ENCODE measurements at places on chromosomes 4 and X.

- no peak for DNase-seq
Observed at GRCh38 chr4:115259642-115260041, 146.2 kb upstream of the NDST4 start.

GRCh38 chr4:41418444-41418843 is 119.5 kb upstream of the LIMCH1 start:
- no peak for DNase-seq

- DNase-seq, result no peak
Observed at GRCh38 chrX:15916704-15917084, 62.1 kb upstream of the AP1S2 start.

DNA sequence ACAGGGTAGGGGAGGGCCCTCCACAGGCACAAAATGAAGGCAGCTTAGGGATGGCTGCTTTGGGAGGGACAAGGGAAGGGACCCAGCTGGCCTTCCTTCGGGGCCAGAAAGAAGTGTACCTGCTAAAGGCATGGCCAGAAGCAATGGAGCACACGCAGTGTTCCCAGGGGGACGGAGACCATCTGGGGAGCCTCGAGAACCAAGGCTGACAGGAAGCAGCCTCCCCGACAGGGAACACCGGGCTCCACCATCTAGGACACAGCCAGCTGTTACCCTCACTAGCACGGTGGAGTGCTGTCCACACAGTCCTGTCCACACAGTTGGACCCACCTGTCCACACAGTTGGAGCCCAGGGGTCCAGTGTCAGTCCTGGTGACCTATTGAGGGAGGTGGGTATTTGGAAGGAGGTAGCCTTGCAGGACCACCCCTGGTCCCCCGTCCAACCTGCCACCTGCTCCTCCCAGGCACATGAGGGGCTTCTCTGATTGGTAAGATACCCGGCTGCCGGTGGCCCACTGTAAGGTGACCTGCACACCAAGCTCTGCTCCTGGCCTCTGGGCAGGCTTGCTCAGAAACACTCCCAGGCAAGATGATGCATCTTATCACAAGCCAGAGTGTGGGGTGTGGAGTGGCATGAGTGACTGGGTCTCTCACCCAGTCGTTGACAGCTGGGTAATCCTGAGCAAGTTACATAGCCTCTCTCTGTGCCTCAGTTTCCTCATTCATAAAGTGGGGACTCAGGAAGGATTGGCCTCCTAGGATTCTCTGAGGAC is 20.5 kb upstream of the AFAP1 start:
- no peak for DNase-seq

- DNase-seq, result no peak
Observed at GRCh38 chr4:92791871-92792440, 488.2 kb downstream of the GRID2 start.

- DNase-seq, result no peak
Observed at GRCh38 chrX:119398587-119398973, 556 bp upstream of the SLC25A43 start.

- no peak for DNase-seq
Observed at GRCh38 chrX:130826249-130826648, 76.8 kb downstream of the ENOX2 start.

GRCh38 chrX:110008011-110008635 is 5.2 kb downstream of the TMEM164 start:
- DNase-seq, result no peak

- DNase-seq, result no peak
Observed at GRCh38 chr4:168892475-168892874, 117.6 kb downstream of the CBR4 start.

DNA sequence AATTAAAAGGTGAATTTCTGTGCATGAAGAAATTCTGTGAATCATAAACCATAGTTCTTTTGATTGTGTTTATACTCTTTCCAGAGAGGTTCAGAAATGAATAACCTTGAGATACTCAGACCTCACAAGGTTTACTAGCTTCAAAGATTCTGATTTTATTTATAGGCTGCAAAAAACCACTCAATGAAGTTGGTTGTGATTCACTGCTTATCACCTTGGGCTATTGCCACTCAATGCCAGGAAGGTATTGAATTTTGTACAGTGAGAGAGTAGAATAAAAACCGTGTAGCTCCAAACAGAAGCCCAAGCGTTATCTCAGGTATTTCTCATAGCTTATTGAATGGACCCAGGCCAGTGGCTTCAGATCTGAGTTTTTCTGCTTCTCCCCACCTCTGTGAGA is 118.7 kb downstream of the FHIP1A start:
- DNase-seq, result no peak

- no peak for DNase-seq
Observed at GRCh38 chr4:106371161-106371560, 2.6 kb upstream of the GIMD1 start.

GRCh38 chrX:136159611-136160025 is 12.3 kb downstream of the FHL1 start:
- DNase-seq, result no peak

GRCh38 chr4:8744083-8744805 is 127.4 kb downstream of the HMX1 start:
- DNase-seq, result no peak

DNA sequence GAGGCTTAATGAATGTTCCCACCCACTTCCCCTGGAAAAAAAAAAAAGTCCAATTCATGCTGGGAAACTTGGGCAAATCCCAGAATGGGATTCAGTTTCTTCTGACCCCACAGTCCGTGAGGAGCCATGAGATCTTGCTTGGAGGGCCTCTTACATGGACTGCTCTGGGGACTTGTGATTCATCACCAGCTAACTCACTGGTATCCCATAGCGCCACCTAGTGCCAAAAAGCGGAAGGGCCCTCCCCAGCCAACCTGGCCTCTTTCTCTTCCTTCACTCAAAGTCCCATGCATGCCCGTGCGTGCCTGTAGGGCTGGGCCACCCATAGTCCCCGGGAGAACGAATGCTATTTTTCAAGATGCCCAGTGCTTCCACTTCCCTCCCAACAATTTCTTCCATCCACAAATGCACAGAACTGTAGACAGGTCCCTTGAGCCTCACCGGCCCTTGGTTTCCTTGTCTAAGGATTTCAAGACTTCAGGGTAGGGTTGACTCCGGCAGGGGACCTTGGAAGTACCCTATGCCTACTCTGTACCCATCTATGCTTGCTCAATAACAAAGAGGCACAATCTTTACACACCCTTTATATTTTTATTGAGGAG is 5.1 kb downstream of the RTL5 start:
- peak; percentile 69 for DNase-seq

DNA sequence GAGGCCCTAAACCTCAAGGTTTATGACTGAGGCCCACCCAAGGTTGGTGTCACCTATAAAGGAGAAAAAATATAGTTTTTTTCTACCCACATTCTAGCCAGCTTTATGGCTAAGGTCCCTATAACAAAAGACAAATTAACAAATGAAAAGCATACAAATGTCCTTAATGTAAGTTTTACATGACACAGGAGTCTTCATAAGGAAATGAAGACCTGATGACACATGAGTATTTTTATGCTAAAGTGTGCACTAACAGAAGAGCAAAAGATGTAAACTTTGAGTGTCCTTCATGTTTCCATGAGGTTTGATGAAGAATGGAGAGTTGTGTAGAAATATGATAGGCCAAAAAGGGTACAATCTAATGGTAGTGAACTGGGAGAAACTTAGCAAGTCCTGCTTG is 114.7 kb upstream of the INTU start:
- DNase-seq, result no peak

- no peak for DNase-seq
Observed at GRCh38 chr4:2878346-2878745, 34.7 kb downstream of the ADD1 start.

DNA sequence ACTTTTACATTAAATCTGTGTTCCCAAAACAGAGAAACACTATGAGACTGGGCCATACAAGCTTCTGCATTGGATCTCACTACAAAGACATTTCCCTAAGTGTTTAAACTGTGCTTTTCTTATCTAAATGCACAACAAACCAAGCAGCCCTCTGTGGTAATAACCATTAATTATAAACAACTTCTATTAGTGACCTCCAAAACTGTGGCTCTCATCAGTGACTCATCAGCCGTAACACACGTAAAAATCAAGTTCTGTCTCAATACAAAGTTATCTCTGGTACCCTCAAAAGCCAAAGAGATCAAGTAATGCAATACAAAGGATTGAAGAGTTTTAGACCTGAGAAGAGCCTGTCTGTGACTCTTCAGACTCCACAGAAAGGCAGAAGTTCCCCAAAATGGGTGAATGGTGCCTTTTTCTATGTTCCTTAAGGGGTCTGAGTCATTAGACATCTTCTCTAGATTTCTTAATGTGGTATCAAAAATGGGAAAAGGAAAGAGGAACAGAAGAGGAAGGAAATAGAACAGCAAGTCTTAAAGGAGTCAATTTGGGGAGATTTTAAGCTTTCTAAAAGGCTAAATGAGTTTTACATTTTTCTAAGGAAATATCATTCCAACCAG is 189.8 kb upstream of the PPP1R2C start:
- no peak for DNase-seq

DNA sequence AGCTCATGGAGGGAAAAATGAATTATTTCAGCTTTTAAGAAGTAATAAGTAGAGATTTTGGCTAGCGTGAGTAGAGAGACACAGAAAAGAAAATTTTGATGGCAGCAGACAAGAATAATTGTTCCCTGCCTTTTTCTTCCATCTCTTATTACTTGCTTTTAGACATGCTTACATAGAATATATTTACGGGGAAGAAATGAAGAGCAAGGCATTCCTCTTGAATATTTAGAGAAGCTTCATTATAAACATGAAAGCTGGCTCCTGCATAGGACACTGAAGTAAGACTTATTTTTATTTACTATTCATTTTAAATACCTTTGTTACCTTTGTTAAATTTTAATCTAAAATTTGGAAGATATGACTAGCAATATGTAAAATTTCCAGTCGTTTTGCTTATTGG is 32.2 kb downstream of the DCK start:
- DNase-seq, result no peak

DNA sequence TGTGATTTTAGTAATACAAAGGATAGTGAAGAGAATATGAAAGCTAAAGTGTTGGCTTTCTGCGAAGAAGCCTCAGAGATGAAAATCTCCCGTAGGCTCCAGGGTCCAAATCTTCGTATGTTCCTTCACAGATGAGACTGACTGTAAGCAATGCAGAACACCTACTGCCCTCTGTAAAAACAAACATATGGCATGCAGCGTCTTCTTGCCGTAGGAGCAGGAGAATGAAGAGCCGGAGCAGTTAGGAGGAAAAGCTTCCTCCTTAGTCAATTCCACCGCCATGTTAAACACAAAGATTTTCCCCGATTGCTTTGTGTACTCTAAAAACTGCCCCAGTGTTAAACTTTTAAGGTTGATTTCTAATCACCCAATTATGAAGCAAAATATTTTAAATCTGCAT is 22.5 kb downstream of the RWDD4 start:
- no peak for DNase-seq

DNA sequence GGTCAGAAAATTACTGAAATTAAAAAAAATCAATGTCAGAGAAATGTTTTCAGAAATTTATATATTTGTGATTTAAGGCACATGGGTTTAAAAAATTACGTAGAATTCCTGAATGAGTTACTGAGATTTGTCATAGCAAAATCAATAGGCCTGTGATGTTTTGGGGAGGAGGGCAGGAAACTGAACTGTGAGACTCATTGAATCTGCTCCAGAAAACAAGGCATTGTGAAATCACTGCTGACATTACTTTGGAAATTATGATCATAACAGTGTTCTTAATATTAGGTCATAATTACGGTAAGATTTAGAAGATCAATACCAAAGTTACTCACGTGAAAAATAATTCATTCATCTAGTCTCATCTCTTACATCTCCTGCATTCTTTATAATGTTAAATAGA is 5.3 kb downstream of the FGF5 start:
- no peak for DNase-seq

- DNase-seq, result no peak
Observed at GRCh38 chrX:44088510-44089144, 115.4 kb upstream of the NDP start.

DNA sequence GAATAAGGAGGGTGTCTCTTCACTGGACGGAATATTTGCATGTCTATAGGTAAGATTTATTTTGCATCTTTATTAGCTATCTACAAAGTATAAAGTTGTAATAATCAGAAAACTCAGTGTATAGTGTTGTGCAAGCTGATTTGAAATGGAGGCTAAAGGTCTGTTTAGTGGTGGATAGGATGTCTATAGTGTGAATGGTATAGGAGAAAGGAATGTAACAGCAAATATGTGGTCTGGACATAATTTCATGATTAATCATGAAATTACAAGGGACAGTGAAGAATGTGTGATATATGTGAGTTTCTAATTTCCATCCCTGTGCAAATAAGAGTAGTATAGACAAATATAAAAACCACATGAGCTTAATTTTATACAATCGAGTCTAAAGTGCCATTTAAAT is 79.3 kb upstream of the CAMK2D start:
- no peak for DNase-seq

- DNase-seq, result no peak
Observed at GRCh38 chr4:120720354-120720934, 202.1 kb downstream of the PRDM5 start.

- no peak for DNase-seq
Observed at GRCh38 chr4:137000432-137000831, 531.9 kb downstream of the PCDH18 start.

GRCh38 chrX:106286053-106286650 is 118.0 kb downstream of the PWWP3B start:
- DNase-seq, result no peak

DNA sequence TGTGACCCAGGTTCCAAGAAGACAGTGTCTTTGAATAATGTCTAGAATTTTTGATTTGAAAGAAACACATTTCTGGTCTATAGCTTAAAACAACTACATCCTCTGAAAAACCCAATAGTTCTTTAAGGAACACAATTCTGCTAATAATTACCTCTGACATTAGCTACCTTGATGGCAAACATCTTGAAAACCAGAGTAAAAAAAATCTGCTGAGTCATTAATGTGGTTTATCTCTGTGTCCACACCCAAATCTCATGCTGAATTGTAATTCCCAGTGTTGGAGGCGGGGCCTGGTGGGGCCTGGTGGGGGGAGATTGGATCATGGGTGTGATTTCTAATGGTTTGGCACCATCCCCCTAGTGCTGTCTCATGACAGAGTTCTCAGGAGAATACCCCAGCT is 1233.8 kb downstream of the NLGN4X start:
- DNase-seq, result no peak

- DNase-seq, result no peak
Observed at GRCh38 chr4:86152454-86152853, 207.4 kb downstream of the MAPK10 start.

- no peak for DNase-seq
Observed at GRCh38 chr4:73721435-73721834, 18.9 kb upstream of the CXCL8 start.

DNA sequence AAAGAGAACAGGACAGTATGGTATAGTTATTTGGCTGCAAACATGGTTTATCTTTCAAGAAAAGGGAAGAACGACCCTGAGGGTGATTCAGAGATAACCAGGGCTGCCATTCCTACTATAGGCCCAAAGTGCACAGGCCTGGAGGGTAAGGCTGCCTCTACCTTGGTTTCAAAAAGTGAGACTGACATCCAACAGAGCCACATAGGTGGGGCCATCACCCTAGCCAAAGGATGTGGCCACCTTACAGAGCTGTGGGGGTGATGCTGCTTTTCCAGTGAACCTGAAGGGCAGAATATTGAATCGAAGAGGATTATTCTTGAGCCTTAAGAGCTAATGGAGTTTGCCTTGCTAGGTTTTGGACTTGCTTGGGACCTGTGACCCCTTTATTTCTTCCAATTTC is 15.7 kb downstream of the SH2D1A start:
- DNase-seq, result no peak

- DNase-seq, result no peak
Observed at GRCh38 chrX:138692591-138692990, 18.9 kb downstream of the FGF13 start.

Measured in activated T-helper 1 cell treated with anti-CD3 and anti-CD28 coated beads, Interleukin-2, amount 50 U/mL, for 16 hours (primary cell).